Activated CD8-positive, alpha-beta memory T cell treated with anti-CD3 and anti-CD28 coated beads, Interleukin-2, amount 10 ng/mL, durations not matched to agents 7 days and 5 days (primary cell): ENCODE measurements at places on chromosomes 16 and 17.

GRCh38 chr17:50505591-50506130 is 2.6 kb upstream of the MYCBPAP start:
- no peak for DNase-seq
- H3K27ac ChIP-seq, result no peak overlapping the region
- H3K36me3 ChIP-seq, result no peaks in the 10 kb centered on the region
- H3K27me3 ChIP-seq, result peaks cover 6% of the 10 kb centered on the region
- H3K4me1 ChIP-seq, result peaks cover 42% of the 10 kb centered on the region

- DNase-seq, result no peak
- no peaks in the 10 kb centered on the region for H3K36me3 ChIP-seq
- no peaks in the 10 kb centered on the region for H3K4me1 ChIP-seq
Observed at GRCh38 chr17:55903028-55903690, 152.3 kb downstream of the PCTP start.

DNA sequence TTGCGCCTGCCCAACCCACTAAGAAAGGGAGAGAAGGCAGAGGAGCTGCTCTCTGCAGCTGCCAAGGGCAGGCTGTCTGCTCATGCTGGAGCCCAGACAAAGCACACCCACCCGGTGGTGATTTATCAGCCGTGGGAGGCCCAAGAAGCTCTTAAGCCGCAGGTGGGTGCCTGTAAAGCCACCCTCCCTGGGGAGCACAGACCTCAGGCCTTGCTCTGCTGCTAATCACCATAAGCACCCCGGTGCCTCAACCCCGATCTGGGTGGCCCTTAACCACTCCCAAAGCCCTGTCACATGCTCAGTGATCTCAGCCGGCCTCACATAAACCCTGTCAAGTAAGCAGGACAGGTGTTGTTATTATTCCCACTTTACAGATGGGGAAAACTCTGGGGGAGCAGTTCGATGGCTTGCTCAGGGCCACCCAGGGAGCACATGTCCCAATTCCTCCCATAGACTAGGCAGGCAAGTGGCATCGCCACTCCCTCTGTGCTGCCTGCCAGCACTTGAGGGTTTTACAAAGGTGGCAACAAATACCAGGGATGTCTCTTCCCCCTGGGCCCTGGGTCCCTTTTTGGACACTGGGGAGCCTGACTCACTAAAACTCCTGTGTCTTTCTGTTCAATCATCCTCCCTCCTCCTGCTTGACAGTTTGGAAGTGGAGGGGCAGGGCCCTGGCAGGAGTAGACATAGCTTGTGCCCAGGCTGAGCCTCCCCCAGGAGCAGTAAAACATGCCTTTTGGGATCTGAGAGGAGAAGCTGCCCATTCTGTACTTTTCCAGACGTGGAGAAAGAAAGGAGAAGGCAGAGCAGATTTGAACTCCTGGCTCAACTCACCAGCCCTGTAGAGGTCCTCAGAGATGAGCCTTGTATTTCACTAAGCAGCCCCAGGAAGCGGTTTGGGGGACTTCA is 299.3 kb downstream of the SOX9 start:
- H3K27me3 ChIP-seq, result no peaks in the 10 kb centered on the region
- DNase-seq, result no peak
- H3K36me3 ChIP-seq, result peaks cover 3% of the 10 kb centered on the region
- H3K4me3 ChIP-seq, result no peak overlapping the region
- peaks cover 21% of the 10 kb centered on the region for H3K4me1 ChIP-seq

GRCh38 chr16:8070506-8070905 is 519.8 kb downstream of the TMEM114 start:
- H3K27me3 ChIP-seq, result no peaks in the 10 kb centered on the region
- DNase-seq, result no peak
- H3K36me3 ChIP-seq, result no peaks in the 10 kb centered on the region
- H3K4me3 ChIP-seq, result no peak overlapping the region

- no peak overlapping the region for H3K4me3 ChIP-seq
- no peak overlapping the region for H3K27ac ChIP-seq
- peaks cover 6% of the 10 kb centered on the region for H3K27me3 ChIP-seq
- no peaks in the 10 kb centered on the region for H3K4me1 ChIP-seq
Observed at GRCh38 chr17:79272666-79273219, 198.1 kb downstream of the ENGASE start.

DNA sequence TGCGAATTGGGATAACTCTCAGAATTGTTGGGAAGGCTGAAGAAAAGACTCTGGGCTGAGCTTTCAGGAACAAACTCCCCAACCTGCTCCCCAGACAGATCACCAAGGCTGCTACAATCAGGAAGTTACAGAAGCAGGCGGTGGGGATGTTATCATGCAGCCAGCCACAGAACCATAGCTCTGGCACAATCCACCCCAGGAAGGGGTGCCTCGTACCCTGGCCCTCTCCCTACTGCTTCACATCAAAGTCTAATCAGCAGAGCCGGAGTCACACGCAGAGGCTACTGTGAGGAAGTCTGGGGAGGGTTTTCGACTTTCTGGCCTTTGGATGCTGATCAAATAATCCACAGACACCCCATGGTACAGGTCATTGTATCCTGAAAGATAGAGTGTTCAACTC is 86.8 kb downstream of the NTN1 start:
- H3K27ac ChIP-seq, result no peak overlapping the region
- no peak overlapping the region for H3K4me3 ChIP-seq
- no peaks in the 10 kb centered on the region for H3K36me3 ChIP-seq
- DNase-seq, result no peak
- H3K27me3 ChIP-seq, result peaks cover 28% of the 10 kb centered on the region

GRCh38 chr17:78355045-78355641 is 4.7 kb downstream of the SOCS3 start:
- peak overlapping the region; percentile 66 for H3K4me3 ChIP-seq
- DNase-seq, result peak; percentile 74
- H3K27ac ChIP-seq, result peak overlapping the region; percentile 85
- no peaks in the 10 kb centered on the region for H3K27me3 ChIP-seq
- H3K36me3 ChIP-seq, result peaks cover 17% of the 10 kb centered on the region

DNA sequence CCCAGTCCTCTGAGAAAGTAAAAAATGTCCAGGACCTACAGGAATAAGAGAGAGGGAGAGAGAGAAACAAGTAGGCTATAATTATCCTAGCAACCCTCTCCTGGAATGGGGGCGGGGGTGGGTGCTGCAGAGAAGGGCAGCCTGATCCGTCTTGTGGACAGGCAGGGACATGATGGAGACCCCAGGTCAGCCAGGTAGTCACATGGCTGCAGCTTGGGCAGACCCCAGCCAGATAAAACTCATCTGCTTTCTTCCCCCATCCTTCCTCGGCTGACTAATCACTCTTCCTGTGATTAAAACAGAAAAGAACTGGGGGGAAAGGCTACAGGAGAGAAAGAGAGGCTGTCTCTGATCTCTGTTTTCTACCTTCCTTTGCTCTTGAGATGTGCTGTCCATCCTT is 32.6 kb downstream of the COPZ2 start:
- DNase-seq, result no peak
- H3K27ac ChIP-seq, result no peak overlapping the region
- no peaks in the 10 kb centered on the region for H3K36me3 ChIP-seq
- H3K27me3 ChIP-seq, result peaks cover 21% of the 10 kb centered on the region
- H3K4me3 ChIP-seq, result no peak overlapping the region

- H3K4me3 ChIP-seq, result no peak overlapping the region
- H3K36me3 ChIP-seq, result peaks cover 2% of the 10 kb centered on the region
- no peaks in the 10 kb centered on the region for H3K4me1 ChIP-seq
- no peak overlapping the region for H3K27ac ChIP-seq
Observed at GRCh38 chr17:20300436-20300934, 166.9 kb downstream of the LGALS9B start.

GRCh38 chr17:50059256-50059655 is 3.3 kb downstream of the ITGA3 start:
- no peak overlapping the region for H3K4me3 ChIP-seq
- peaks cover 7% of the 10 kb centered on the region for H3K27me3 ChIP-seq
- H3K27ac ChIP-seq, result no peak overlapping the region

DNA sequence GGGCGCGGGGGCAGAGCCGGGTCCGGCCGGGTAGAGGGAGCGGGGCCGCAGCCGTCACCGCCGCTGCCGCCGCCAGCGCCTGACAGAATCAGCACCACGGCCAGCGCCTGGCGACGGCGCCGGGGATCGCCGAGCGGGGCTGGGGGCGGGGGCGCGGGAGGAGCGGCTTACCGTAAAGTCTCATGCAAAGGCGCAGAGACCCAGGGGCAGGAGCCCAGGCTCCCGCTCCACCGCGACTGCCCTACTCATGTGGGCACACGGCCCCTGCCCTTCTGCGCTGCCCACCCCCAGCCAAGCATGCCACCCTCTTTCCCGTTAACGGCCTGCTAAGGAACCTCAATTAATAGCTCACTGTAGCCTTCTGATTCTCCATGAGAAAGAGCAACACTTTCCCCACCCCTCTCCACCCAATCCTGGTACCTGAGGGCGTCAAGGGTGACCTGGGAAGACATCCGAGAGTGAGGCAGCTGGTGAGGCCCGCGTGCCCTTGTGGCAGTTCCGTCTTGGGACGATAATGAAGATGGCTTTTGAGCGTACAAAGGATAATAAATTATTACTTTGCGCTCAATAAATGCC is at the start of gene SEZ6:
TSS of gene SEZ6 (minus strand) at position 98 of the 576 bp plus-strand sequence. CDS start 164 bp downstream, outside the sequence.
- peak; percentile 65 for DNase-seq
- peaks cover 62% of the 10 kb centered on the region for H3K27me3 ChIP-seq
- no peaks in the 10 kb centered on the region for H3K4me1 ChIP-seq
- no peaks in the 10 kb centered on the region for H3K36me3 ChIP-seq

- peaks cover 2% of the 10 kb centered on the region for H3K36me3 ChIP-seq
- DNase-seq, result no peak
- H3K4me1 ChIP-seq, result peaks cover 21% of the 10 kb centered on the region
Observed at GRCh38 chr17:17790637-17791464, 45.9 kb downstream of the SREBF1 start.

DNA sequence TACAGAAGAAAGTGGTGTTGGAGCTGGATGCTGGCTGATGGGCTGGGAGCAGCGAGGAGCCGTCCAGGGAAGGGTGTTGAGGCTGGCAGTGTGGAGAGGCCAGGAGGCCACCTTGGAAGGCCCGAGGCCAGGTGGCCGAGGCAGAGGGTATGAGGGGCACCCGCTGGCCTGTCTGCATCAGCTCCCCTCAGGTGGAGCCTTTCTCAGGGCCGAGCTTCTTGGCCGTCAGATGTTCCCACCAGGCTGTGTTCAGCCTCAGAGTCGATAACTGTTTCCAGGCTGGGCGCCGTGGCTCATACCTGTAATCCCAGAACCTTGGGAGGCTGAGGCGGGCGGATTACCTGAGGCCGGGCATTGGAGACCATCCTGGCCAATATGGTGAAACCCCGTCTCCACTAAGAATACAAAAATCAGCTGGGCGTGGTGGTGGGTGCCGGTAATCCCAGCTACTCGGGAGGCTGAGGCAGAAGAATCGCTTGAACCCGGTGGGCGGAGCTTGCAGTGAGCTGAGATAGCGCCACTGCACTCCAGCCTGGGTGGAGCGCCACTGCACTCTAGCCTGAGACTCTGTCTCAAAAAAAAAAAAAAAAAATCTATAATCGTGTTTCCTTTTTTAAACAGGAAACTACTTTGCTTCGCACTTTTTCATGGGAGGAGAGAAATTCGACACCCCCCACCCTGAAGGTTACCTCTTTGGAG is 25.3 kb downstream of the MGRN1 start:
- peak overlapping the region; percentile 58 for H3K27ac ChIP-seq
- H3K27me3 ChIP-seq, result peaks cover 4% of the 10 kb centered on the region
- H3K4me1 ChIP-seq, result peaks cover 15% of the 10 kb centered on the region
- no peak overlapping the region for H3K4me3 ChIP-seq

DNA sequence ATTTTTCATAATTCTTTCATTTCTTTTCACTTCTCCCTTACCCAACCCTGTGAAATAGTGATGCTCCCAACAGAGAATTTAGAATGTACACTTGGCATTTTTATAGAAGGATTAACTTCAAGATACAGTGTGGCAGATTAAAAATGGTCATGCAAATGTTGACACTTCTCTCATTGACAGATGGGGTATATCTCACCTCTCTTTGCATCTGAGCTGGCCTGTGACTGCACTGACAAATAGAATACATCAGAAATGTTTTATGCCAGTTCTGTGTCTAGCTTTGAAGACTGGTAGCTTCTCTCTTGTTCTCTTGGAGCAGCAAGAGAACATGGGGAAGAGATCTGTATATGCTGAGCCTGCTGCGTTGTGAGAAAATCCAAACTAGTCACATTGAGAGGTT is 949.6 kb downstream of the CDH11 start:
- H3K36me3 ChIP-seq, result no peaks in the 10 kb centered on the region
- H3K4me3 ChIP-seq, result no peak overlapping the region
- no peak overlapping the region for H3K27ac ChIP-seq
- no peaks in the 10 kb centered on the region for H3K27me3 ChIP-seq
- DNase-seq, result no peak

DNA sequence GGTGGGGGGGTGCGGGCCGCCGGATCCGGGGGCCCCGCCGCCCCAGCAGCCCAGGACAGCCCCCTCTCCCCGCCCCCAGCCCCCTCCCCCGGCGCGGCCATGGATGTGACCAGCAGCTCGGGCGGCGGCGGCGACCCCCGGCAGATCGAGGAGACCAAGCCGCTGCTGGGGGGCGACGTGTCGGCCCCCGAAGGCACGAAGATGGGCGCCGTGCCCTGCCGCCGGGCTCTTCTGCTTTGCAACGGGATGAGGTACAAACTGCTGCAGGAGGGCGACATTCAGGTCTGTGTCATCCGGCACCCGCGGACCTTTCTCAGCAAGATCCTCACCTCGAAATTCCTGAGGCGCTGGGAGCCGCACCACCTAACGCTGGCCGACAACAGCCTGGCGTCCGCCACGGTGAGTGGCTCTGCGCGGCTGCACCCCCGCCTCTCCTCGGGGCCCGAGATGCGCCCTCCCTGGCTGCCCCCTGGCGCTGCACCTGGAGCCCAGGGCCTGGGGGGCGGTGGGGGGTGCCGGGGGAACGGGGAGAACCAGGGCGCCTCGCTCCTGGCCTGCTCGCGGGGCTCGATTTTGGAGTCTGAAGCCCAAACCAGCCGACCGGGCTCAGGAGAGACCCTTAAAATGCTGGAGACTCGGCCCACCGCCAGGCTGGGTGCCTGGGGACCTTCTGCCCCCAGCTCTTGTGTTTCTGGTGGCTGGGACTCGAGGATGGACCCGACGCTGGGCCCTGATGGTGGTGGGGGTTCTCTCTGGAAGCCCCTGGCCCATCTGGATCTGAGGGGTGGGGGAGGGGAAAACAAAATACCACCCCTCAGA is 744 bp downstream of the CMIP start:
- H3K4me3 ChIP-seq, result peak overlapping the region; percentile 91
- H3K36me3 ChIP-seq, result peaks cover 22% of the 10 kb centered on the region
- H3K4me1 ChIP-seq, result peaks cover 59% of the 10 kb centered on the region
- H3K27me3 ChIP-seq, result peaks cover 21% of the 10 kb centered on the region
- peak; percentile 69 for DNase-seq

DNA sequence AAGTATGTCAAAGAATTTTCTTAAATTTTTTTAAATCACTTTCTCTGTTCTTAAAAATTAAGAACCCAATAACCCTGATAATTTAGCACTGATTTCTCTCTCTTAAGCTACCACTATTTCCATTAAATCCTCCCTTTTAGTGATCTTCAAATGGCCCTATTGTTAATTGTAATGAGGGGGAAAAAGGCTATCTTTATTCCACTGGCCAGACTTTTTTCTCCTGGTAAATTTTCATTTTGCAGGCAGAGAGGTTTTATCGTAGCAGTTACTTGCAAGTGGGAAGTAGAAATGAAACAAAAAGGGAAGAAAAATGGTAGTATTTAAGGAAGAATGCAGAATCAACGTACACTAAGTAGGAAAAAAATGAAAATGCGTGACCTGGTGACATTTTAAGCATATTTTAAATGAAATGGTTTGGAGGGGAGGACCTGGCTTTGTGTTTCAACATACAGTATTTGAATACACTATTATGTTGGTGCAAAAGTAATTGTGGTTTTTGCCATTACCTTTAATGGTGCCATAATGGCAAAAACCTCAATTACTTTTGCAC is 224.9 kb downstream of the TANC2 start:
- no peaks in the 10 kb centered on the region for H3K27me3 ChIP-seq
- peaks cover 9% of the 10 kb centered on the region for H3K36me3 ChIP-seq
- no peak overlapping the region for H3K4me3 ChIP-seq
- peaks cover 4% of the 10 kb centered on the region for H3K4me1 ChIP-seq
- DNase-seq, result no peak
